Nucleus accumbens (tissue), 56 donors: ENCODE measurements at places on chromosomes 3 and 15.

- DNase-seq, result no peak
These were observed 47.2 kb downstream of the DIPK2A start for GRCh38 chr3:144018776-144019175.

GRCh38 chr3:147680837-147681483, 271.8 kb downstream of the ZIC1 start:
- DNase-seq, result no peak

GRCh38 chr3:52029535-52029934, 26.8 kb downstream of the DUSP7 start:
- DNase-seq, result no peak

DNA sequence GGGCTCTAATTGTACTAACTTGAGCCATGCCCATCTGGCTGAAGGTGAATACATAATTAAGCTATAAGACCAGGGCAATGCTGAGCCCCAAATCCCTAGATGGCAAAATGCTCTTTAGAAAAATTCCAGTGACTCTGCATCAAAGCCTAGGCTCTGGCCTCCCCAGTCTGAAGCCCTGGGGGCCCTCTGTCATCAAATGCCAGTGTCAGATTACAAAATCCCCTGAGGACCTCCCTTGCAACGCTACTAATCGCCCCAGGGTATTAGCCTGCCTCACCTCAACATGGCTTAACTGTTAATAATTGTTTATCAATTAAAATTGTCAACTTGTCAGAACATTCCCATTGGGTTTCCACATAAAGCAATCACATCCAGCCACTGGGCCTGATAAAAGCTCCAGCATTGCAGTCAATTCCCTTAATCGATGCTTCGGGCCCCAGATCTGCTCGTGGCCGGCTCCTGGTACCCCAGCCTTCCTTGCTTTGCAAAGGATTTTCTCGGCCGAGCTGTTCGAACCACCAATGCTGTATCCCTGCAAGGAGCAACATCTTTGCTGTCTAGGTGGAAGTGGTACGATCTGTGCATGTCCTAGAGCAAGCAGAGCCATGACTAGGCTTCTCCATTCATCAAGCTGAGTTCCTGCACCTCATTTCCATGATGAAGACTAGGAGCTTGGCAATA, 151.7 kb downstream of the MEGF11 start:
- no peak for DNase-seq

DNA sequence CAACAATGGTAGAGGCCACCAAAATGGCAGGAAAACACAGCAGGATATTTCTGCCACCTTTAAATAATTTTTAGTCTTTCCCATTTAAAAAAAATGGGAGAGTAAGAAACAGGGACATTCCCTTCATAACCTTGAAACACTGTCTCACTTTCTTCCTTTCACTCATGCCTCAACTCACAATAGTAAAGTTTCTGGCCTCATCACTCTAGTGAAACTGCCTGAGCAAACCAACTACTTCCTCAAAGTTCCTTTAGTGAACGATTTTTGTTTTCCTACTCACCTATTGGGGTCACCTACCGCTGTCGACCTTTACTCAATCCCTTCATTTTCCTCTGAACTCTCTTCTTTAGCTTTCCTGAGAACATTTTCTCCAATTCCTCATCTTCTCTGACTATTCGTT, 33.0 kb downstream of the SHC4 start:
- DNase-seq, result no peak

DNA sequence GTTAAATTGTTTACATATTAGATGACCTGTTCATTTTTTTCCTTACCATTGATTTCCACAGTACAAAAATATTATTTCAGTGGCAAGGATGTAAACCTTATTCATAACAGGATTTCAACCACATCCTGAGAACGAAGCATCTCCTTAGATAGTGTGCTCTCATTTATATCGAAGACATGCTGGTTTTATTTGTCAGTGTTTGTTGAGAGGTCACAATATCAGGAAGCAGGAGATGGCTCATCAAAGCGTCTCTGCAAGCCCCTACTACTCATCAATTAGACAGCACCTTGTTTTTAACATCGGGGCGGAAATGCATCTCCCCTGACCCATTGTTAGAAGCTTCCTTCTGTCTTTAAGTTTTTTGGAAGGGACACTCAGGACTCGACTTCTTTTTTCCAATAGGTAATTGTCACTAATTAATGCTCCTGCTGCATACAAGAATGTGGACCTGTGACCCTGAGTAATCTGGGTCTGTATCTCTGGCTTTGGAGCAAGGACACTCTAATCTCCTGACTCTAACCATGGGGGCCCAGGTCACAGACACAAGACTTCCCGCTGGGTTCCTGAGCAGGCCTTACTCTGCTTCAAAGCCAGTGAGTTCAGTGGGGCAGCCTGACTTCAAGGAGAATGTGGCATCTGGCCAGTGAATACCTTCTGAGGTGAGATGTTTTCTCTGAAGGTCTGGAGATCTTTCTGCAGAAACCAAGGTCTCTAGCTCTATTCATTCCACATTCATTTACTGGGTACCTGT, 50.3 kb downstream of the MECOM start:
- no peak for DNase-seq

DNA sequence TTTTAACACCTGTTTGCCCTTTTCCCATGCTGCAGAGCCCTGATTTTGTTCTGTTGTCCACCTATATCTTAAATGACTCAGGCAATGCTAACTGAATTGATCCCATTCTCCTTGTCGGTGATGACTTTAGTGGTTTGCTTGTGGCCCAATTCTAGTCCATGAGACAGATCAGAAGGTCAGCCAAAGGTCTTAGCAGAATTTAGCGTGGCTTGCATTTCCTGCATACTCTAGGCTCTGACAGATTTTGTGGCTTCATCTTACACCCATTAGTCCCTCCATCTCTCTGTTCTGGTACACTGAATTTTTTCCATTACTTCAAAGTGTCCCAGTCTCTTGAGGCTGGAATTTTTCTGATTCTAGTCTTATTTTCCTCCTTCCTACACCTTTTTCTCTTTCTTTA, 161.9 kb downstream of the STAC start:
- DNase-seq, result no peak

GRCh38 chr3:143326983-143327778, 207.6 kb downstream of the CHST2 start:
- DNase-seq, result no peak

DNA sequence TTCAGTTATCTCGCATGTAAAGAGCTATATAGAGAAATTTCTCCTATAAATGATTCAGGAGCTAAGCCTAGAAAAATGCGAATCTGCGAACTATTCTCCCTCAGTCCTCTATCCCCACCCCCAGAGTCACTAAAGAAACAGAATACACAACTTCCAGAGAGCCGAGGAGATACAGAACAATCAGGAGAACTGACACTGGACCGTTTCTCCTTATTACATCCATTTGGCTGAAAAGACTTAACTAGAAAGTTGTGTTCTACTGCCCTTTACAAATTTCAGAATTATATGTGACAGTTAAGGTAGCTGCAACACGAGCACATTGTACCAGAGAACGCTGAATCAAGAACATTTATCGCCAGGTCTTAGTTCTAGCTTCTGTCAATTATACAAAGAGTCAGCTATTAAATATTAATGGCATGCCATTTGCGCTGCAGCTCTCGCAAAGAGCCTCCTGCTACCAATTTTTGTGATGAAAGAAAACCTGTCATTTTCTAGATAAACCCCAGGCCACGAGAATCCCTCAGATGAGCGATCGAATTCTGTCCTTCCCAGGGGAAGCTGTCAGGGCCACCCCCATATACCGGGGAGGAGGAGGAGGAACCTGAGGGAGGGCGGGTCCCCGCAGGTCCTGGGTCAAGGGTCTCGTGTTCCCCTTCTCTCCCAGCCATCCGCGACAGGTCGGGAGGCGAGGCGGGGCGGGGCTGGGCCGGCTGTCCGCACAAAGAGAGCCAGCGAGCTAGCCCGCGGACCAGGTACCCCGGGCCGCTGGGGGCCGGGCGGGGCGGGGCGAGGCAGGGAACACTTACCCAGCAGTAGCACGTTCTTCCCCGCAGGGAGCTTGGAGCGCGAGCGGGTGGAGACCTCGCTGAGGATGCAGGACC, 878 bp downstream of the DYNC1LI1 start:
- DNase-seq, result peak; percentile 74

GRCh38 chr3:106485217-106485616, 616.4 kb upstream of the CBLB start:
- no peak for DNase-seq

DNA sequence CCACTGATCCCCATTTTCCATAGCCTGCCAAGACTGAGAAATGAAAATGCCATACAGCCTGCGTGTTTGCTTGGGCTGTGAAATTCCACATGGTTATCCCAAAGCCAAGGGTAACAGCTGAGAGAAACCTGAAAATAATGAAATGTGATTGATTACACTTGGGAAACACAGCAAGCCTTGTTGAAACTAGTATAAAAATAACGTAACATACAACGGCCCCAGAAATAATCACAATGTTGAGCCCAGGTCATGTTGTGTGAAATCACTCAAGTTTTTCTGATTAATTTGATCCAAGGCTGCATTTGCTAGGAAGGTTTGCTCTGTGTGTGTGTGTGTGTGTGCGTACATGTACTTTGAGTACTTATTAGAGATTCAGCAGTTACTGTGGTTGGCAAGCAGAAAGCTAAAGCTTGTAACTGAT, 269.0 kb downstream of the OXSM start:
- DNase-seq, result no peak

DNA sequence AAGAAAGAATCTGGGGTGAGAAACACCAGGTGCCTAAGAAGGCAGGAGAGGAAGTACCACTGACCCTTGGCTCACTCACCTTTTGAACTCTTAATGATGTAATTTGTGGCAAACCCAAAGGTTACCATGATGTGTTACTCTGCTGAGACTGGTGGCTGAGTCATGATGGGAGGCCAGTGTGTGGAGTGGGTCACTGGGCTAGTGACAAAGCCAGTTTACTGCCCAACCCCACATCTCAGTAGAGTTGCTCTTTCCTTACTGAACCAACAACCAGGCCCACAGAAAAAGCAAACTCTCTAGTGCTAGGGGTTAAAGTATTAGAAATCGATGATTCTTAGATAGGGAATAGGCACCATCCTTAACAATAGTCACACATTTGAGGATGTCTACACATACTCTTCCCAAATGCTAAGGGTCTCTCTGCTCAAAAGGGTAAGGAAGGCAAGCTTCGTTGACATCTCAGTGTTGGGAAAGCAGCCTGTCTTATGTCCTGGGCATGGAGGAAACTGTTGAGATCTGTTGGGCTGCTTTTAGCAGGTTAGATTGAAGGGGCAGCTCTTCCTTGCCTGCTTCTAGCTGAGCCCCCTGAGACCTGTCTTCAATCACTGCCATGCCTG, 3.1 kb downstream of the RBP2 start:
- DNase-seq, result no peak

GRCh38 chr3:11136830-11137626, 17.3 kb upstream of the HRH1 start:
- no peak for DNase-seq

DNA sequence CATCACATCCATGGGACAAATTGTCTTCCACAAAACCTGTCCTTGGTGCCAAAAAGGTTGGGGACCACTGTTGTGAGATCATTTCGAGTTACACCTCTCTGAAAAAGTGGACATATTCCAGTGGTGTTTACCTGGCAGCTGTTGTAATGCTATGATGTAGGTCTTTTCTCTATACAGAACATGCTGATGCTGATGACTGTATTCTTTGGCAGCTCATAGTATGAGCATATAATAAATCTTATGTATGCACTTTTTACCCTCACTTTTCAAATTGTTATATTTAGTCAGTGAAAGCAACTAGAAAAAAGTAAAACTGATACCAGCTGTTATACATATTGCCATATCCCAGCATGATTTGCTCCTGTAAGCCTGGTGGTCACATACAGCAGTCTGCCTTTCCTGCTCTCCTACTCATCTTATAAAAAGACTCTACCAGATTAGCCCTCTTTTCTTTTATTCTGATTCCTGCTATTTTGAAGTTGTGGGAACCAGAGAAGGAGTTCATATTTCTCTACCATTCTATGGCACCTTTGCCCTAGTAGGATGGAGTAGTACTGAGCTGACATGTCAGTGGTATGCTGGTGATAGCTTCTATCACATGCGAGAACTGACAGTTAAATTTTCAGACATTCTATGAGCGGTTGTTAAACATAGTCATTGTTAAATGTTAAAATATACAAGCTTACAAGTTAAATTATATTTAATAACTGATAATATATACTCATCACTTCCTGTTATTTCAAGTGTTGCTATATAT, 128.7 kb downstream of the FNDC3B start:
- DNase-seq, result no peak

DNA sequence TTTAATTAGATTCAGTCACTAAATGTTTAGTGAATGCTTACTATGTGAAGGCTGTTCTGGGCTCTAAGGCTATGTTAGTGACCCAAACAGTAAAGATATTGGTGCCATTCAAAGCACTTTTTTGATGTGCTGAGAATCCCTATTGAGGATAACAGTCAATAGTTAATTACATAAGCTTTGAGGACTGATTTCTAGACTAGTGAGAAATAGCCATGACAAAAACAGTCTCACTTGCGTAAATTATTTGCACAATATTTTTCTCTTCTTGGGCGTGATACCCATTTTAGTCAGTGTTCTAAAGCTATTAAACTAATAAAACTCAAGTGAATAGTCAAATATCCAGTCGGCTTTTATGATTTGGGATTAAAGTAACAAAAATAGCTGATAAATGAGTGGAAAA, 74.6 kb downstream of the UBE2E2 start:
- no peak for DNase-seq

- no peak for DNase-seq
These were observed 324.5 kb downstream of the CNTN4 start for GRCh38 chr3:2423143-2423542.

DNA sequence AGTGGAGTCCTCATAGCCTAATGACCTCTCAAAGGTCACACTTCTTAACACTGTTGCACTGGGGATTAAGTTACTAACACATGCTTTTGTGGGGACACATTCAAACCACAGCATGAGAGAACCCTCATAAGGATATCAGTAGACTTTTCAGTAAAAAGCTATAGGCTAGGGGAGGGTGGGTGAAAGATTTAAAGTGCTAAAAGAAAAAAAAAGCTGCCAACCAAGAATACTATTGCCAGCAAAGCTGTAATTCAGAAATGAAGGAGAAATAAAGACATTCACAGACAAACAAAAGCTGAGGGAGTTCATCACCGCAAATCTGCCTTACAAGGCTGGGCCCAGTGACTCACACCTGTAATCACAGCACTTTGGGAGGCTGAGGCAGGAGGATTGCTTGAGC, 50.4 kb upstream of the PRSS50 start:
- no peak for DNase-seq

GRCh38 chr15:64044300-64045100, 1.8 kb downstream of the DAPK2 start:
- DNase-seq, result no peak
